ENCODE measurements at places on chromosomes 7 and 10. TPM values are rescaled to one million over a fixed set of nuclear protein-coding genes. Genes with fewer than 3 reads are reported as not detected.

DNA sequence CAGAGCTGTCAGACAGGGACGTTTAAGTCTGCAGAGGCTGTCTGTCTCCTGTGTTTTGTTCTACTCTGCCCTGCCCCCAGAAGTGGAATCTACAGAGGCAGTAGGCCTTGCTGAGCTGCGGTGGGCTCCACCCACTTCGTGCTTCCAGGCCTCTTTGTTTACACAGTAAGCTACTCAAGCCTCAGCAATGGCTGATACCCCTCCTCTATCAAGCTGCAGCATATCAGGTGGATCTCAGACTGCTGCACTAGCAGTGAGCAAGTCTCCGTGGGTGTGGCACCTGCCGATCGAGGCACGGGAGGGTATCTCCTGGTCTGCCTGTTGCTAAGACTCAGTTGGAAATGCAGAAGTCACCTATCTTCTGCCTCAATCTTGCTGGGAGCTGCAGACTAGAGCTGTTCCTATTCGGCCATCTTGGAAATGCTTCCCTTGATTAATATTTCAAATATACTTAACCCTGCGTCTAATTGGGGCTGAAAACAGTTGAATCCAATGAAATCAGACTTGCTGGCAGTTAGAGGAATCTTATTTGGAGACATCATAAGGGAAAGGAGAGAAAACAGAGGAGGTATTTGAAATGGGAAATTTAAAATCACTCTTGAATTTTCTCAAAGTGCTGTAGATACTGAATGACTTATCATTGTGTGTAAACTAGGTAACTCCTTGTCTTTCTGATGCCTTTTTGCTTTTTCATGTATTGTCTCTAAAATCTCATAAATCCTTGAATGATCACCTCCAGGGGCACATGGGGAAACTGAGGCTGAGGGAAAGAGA is 13.8 kb upstream of the CYP3A5 start:
- DNase-seq = no peak

FAM25A gene
- not detected for total RNA-seq

- no peak for DNase-seq
Measured at GRCh38 chr7:112386619-112387018, 63.6 kb upstream of the IFRD1 start.

DNA sequence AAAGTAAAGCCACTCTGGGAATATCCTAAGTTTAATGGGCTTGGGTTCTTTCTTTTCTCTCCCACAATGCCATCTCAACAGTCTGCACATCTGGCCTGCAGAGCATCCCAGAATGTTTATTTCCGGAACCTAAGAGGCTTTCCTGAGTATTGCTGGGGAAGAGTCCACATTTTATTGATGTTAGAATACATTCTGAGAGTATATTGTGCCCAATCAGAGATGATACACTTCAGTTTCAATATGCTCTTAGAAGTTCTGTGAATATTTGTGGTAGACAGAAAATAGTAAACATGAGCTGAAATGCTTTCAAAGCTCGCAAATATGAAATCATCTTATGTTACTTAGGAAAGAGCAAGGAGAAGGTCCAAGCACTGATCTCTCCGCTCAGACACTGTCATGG is 200.6 kb downstream of the TWIST1 start:
- no peak for DNase-seq

GRCh38 chr7:43655584-43655983 is 72.7 kb downstream of the STK17A start:
- DNase-seq = no peak

CCL24 gene
- total RNA-seq = not detected

DNA sequence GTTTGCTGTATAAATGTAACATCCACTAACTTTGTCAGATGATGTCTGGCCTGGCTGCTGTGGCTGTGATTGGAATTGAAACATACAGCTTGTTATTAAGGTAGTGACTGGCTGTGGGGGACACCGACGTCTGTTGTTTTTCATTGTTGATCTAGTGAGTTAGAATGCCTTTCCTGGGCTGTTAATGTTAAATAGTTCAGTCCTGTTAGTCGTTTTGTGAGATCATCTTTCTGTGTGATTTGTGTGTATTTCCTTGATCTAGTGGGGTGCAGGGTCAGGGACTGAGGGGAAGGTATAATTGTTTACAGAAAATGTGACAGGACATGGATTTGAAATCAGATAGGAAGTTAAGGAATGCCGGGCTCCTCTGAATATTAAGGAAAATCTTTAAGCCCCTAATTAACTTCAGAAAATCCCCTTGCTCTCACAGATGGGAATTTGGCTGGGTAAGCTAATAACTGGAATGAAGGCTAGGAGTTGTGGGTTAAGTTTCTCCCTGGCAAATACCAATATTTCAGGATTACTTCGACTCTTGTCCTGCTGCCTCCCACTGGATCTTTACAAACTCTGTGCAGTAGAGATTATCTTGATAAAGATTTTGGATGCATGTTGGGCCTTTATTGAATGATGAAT is 163.1 kb downstream of the AUTS2 start:
- no peak for DNase-seq

HOXA4 gene
- 5.3 TPM for total RNA-seq

DNA sequence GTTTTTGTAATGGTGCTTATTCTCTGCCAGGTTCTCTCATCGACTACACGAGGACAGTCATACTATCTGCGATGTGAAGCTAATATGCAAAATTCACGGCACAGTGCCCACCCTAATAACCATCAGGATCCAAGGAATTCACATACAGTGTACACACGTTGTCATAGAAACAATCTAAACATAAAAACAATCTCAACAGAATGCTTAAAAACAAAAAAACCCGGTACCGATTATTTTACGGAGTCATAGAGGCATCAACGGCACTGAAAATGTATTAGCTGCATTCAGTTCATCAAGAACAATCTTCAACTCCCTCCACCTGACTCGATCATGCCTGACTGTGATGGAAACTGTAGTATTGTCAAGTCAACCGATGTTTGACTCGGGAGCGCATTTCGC is 628 bp downstream of the MRPS33 start:
- peak; percentile 16 for DNase-seq

DNA sequence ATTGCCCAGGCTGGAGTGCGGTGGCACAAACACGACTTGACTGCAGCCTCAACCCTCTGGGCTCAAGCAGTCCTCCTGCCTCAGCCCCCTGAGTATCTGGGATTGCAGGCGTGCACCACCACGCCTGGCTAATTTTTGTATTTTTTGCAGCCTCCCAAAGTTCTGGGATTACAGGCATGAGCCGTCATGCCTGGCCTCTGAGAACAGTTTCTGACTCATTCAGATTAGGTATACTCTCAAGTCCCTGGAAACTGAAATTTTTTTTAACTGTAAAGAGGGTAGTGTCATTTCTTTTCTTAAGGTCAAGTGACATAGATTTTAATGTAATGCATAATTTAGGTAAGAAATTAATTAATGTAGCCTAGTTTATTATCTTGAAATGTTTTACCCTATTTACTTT is 104.7 kb downstream of the SEPTIN7 start:
- DNase-seq = no peak

- DNase-seq = no peak
Measured at GRCh38 chr10:124688889-124689670, 55.1 kb downstream of the FAM53B start.

DNA sequence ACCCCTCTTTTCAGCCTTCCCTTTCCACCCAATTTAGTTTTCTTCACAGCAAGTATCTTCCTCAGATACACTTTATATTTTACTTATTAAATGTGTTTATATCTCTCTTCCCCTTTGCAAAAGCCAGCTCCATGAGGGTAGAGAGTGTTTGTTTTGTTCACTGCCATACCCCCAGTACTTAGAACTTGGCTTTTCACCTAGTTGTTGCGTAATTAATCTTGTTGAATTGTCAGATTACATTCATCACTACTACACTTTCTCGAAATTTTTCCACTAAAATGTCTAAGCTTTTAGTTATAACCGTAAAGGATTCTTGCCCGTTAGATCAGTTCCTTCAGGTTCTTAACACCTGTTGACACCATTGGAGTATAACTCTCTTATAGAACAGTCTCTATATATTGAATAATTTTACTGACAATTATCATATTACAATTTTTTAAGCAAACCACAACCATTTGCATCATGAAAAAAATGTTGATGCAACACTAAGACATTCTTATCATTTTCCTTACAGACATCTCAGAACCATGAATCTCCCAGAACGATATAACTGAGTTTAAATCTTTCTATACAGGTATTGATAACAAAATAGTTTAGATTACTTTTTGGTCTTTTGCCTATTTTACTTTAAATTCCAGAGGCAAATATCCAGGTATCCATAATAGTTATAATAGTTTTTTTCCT is 29.9 kb downstream of the VWDE start:
- no peak for DNase-seq

CREB5 gene
- 17.6 TPM for total RNA-seq

RBP3 gene
- total RNA-seq = not detected

GRCh38 chr10:102281102-102281487 is 35.8 kb downstream of the GBF1 start:
- peak; percentile 83 for DNase-seq

DNA sequence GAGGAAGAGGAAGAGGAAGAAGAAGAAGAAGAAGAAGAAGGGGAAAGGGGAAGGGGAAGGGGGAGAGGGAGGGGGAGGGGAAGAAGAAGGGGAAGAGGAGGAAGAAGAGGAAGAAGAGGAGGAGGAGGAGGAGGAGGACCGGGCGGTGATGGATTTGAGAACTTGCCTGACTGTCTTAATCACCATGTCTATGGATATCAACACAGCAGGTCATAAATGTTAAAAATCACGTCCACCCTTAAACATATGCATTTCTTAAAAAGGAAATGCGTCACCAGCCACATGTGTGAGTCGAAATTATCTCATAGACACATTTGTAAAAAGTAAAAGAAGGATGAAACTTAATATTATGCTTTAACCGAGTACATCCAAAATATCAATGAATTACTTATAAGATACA is 42.1 kb upstream of the INSIG1 start:
- DNase-seq = no peak

SBDS gene
- total RNA-seq = 97.9 TPM

ABCC2 gene
- total RNA-seq = 0.24 TPM

Measured in SJCRH30 (cell line).